H7 (cell line): ENCODE measurements at places on chromosomes 7 and 10. TPM values are rescaled to one million over a fixed set of nuclear protein-coding genes. Genes with fewer than 3 reads are reported as not detected.

IFIT3 gene
- total RNA-seq, result 0.22 and 0.45 TPM in 2 replicates

SERPINE1 gene
- 3.4 and 3.6 TPM in 2 replicates for total RNA-seq

DNA sequence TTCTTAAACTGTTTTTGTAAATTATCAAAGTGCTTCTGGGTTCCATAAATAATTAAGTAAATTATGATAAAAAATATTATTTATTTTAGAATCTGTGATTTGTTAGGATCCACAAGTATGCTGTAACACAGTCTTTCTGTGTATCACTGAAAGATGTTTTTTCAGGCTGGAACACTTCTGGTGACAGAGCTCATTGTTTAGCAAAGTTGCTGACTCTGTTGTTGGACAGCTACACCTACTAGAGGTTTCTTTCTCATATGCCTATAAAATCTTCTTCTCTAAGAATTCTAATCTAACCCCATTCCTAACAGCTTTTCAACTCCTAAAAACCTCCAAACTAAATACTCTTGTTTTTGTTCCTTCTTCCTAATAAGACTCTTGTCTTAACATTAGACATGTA lies 176.8 kb downstream of the THSD7A start:
- no peak for DNase-seq

DNA sequence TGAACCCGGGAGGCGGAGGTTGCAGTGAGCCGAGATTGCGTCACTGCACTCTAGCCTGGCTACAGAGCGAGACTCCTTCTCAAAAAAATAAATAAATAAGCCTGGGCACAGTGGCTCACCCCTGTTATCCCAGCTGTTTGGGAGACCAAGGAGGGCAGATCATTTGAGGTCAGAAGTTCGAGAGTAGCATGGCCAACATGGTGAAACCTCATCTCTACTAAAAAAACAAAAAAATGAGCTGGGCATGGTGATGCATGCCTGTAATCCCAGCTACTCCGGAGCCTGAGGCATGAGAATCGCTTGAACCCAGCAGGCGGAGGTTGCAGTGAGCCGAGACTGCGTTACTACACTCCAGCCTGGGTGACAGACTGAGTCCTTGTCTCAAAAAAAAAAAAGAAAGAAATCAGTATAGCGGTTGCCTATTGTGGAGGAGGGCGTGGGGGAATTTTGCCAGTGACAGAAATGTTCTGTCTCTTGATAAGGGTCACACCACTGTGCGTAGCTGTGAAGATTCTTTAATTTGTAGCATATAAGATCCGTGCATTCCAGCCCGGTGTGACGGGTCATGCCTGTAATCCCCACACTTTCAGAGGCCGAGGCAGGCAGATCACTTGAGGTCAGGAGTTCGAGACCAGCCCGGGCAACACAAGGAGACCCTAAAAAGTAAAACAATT lies 17.9 kb upstream of the EIF3B start:
- no peak for DNase-seq

GRCh38 chr7:71626206-71626605 lies 494.3 kb downstream of the GALNT17 start:
- no peak for DNase-seq

DNA sequence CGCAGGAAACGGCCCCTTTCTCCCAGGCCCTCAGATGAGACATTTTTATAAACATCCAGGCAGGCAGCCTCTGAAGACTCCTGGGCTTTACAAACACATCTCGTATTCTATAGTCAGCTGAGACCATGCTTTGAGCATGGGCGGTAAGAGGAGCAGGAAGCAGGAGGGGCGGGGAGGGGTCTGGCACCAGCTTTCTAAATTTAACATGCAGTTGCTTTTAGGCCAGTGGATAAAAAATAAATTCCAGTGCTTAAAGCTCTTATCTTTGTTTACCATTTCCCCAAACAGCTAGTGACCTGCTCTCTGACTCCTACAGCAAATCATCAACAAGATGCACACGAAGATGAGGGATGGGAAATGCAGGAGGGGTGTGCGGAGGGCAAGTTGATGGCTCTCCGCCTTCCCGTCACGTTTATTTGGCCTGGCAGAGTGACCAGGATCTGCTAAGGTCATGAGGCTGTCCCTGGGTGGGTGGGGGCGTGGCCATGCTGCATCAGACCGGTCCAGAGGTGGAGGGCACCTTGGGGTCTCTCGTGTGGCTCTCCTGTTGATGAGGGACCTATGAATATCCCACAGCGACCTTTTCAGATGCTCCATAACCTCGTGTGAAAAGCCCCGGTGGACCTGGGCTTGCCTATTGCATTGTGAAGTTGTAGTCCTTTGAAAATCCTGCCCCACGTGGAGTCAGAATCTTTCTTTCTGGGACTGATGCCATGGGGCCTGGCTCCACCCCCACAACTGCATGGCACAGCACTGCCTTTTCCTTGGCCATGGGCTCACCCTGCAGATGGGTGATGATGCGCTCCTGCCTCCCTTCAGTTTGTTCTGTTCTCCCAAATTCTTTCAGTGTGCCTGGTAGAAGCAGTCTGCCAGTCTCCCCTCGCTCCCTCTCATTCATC lies 67.5 kb downstream of the PARP12 start:
- no peak for DNase-seq

DNA sequence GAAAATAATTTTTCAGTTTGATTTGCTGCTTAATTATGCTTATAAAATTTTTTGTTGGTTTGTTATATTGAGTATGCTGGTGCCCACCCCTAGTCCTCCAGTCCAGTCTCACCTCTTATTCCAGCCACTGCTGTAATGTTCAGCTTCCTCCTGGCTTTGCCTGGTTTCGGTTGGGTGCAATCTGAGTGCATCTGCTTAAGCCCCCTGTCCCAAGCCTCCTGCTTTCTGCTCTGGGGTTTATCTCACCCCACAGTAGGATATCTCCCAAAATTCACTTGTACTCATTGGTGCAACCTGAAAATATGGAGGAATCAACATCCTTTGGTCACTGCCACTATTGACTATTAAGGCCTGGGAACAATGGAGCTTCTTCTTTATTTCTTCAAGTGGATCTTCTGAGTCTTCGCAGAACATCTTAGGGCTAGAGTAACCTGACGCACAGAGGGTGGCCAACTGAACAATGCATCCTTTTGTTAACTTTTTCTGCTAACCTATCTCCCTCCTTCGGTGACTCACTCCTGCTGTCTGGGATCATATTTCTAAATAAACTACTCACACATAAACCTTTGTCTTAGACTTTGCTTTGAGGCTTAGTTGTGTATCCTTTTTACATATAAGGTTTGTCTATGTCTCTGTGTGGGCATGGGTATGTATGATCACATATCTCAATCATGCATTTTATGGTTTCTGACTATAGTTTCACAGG lies 19.1 kb upstream of the SOSTDC1 start:
- peak; percentile 19 for DNase-seq

DNA sequence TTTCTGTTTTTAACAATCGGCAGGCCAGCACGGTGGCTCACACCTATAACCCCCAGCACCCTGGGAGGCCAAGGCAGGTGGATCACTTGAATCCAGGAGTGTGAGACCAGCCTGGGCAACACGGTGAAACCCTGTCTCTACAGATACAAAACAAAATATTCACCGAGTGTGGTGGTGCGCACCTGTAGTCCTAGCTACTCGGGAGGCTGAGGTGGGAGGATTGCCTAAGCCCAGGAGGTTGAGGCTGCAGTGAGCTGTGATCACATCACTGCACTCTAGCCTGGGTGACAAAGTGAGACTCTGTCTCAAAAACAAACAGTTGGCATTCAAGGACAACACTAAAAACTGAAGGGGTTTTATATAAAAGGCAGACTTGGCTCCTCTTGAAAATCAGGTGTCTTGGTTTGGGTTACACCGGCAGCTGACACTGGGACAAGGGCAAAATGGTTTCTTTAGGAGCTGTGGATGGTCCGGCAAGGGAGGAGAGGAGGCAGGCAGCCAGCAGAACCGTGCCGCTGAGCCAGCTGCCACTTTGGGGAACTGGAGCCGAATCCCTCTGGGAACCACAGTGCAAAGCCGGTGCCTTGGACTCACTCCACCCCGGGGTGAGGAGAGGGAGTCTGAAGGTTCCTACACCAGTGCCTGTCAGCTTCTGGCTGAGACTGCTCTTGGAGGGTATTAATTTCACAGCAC lies 52.6 kb downstream of the CHST3 start:
- DNase-seq, result no peak

GRCh38 chr7:26898891-26899290 lies 34.5 kb upstream of the SKAP2 start:
- DNase-seq, result no peak

- DNase-seq, result no peak
Measured at GRCh38 chr10:10596256-10596655, 421.4 kb upstream of the CELF2 start.

DNA sequence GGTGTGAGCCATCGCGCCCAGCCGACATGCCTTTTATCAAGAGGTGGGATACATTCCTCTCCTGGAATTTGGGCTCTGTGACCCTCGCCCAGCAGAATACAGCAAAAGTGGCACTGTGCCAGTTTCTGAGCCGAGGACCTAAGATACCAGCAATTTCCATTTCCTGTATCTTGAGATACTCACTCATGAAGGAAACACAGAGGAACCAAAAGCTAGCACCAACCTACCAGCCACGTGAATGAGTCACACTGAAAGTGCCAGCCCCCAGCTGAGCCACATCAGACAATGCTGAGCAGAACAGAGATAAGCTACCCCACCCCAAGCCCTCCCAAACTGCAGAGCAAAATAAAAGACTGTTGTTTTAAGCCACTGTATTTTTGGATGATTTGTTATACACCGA lies 56.3 kb downstream of the CACUL1 start:
- no peak for DNase-seq

DNA sequence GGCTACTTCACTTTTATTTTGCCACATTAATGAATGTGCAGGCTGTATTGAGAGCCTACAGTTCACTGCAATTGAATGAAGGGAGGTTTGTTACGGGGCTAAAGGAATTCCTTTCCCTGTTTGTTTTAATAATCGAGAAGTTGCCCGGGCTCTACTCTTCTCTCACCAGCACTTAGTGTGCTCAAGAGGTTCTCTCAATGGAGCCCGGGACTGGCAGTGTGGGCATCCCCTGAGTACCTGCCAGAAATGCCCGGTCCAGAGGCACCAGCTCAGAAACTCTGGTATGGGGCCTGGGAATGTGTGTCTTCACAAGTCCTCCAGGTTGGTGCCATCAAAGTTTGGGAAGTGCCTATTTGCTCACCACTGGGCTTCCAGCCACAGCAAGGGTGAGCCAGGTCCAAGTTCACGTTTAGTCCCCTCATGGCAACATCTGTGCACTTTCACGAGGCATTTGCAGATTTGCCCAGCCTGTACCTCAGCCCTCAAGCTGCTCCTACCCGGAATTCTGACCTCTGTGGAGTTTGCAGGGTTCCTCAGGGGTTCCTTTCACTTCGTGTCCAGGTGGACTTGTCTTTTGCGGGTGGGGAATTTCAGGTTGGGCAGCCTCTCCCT lies 622.4 kb downstream of the SDK1 start:
- DNase-seq, result no peak
